ENCODE measurements at places on chromosomes 7 and 10.

DNA sequence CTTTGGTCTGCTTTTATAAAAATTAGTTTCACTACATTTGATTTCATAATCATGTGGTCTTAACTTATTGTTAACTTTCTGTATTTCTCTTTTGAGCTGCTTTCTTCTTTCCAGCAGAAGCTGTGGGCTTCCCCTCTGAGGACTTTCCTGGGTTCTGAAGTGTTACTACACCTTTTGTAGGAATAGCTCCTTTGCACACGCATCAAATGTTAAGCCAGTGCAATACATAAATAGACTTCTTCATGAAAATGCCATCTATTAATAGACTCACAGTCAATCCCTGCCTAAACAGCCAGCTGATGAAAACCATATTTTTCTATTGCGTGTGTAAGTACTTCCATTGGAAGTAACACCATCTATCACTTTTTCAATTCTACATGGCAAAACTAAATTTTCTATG lies 1.5 kb downstream of the ABCB4 start:
- DNase-seq: peak; percentile 43

DNA sequence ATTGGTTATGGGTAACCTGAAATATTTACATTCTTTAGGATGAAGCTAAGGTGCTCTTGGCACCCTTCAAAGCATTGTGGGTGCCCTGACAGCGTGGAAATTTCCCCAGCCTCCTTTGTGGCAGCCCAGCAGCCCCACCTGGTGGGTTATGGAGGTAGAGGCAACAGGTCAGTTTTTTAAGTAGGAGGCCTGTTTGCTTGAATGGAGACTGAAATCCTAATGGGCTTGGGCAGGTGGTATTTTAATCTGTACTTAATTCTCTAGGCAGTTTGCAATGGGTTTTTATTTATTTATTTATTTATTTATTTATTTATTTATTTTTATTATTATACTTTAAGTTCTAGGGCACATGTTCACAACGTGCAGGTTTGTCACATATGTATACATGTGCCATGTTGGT lies 139.4 kb downstream of the EPC1 start:
- DNase-seq: no peak

DNA sequence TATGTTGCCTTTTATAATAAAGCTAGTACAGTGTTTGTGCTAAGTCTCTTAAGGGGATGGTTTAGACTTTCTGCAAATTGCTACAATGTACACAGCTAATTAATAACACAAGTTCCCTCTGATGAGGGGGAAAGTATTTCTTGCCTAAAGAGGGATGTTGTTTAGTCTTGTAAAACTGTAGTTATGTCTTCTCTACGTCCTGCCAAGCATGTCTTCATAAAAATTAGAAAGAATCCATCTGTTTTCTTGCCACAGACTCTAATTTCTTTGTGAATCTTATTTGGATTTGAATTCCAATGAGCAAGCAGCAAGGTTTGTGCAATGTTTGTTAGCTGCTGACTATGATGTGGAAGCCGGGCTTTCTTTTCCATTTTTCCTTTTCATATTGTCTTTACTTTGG lies 28.2 kb downstream of the ADARB2 start:
- no peak for DNase-seq

- no peak for DNase-seq
These were observed 118.9 kb downstream of the EVX1 start for GRCh38 chr7:27361522-27361921.

DNA sequence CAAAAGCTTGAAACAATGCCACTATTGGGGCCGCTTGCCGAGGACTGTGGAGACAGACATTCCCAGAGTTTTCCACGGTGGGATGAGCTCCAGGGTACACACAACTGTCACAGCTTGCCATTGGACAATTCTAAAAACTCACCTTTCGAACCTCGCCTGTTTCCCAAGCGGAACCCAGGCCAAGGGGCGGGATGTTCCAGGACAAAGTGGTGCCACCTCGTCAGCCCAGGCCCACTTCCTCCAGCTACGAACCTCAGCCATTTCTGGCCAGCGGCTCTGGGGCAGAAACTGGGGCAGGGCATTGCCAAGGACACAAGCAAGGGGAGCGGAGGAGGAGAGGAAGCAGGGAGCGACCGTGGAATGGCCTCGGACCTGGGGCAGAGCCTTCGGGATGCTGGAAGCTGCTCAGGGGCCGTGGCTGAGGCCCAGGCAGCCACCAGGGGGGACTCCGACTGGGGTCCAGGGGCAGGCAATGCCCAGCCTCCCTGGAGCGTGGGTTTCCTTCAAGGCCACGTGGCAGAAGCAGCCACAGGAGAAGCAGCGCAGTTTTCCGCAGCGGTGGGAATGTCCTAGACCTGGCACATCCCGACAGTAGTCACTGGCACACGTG lies 44.7 kb upstream of the INSIG1 start:
- DNase-seq: no peak

DNA sequence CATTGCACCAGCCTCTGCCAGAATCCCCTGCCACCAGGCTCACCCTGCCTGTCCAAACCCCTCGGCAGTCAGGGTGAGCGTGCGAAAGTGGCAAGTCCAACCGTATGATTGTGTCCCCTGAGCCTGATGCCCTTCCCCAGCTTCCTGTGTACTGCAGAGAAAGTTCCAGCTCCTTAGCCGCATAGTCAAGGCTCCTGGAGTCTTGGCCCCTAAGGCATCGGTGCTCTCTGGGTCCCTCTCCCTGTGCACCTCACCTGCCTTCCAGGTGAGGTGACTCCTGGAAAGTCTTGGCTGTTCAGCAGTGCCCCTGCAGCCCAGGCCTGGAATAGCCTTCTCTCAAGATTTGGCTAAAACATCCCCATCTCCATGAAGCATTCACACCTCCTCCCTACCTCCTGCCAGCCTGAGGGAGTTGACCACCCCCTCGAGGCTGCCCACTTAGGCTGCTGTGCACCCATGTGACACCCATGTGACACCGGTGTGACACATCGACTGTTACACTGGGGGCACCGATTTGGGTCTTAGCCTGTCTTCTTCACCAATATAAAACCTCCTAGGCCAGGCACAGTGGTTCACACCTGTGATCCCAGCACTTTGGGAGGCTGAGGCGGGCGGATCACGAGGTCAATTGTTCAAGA lies 56.1 kb upstream of the ELN start:
- no peak for DNase-seq

DNA sequence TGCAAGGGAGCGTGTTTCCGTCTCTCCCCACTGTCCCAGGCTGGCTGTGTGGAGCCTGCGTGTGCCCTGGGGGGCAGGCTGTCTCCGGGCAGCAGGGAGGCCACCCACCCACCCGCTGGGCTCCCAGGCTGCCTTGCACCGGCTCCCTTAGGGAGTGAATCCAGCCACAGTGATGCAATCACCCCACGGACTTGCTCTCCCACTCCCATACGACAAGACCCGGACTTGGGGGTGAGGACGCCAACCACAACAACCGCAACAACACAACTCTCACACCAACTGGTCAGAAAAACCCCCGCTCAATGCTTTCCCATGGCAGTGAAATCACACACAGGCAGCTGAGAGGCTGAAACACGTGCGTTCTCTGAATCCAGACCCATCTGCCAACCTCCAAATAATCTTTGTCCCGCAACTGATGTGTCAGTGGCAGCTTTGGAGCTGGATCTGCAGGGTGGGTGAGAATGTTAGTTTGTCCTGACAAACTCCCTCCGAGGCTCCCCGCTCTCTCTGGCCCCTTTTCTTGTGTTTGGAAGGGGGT lies 62.7 kb upstream of the DDC start:
- DNase-seq: no peak

DNA sequence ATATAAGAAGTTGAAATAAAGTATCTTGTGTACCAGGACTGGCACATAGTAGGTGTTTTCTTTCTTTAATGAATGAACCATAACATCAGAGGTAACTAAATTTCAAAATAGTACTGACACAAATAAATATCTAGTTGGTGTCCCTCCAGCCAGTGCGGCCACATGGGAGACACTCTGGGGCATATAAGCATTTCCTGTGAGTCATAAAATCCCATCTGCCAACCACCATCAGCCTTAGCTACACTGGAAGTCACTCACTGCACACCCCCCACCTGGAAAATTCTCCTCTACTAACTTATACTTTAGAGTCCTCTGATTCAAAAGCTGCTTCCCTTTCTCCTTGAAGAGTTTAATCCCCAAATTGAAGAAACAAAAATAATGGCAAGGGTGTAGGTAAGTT lies 32.5 kb downstream of the DYDC1 start:
- DNase-seq: peak; percentile 55

GRCh38 chr10:35210961-35211360 lies 84.3 kb downstream of the CREM start:
- no peak for DNase-seq

DNA sequence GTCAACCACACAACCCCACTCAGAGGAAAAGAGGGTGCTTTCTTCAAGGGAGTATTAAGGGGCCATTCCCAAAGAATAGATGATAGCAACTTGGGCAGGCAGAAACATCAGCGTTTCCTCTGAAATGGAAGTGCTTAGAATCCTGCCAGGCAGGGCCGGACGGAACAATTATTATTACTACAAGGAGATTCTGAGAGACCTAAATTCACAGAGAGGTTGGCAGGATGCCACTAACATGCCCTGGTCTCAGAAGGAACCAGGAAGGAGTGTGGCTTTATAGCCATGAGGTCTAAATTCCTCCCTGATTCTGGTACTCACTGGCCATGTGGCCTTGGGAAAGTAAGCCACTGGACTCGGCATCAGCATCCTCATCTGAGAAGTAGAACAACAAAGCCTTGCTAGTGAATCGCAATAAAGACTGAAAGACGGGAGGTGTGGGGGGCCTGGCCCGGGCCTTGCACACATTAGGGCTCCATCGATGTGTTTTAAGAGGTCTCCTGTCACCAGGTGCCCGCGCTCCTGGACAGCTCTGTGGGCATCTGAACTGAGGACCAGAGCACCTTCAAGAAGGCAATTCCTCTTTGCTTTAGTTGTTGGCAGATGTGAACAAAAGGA lies 131.5 kb downstream of the OAT start:
- no peak for DNase-seq

DNA sequence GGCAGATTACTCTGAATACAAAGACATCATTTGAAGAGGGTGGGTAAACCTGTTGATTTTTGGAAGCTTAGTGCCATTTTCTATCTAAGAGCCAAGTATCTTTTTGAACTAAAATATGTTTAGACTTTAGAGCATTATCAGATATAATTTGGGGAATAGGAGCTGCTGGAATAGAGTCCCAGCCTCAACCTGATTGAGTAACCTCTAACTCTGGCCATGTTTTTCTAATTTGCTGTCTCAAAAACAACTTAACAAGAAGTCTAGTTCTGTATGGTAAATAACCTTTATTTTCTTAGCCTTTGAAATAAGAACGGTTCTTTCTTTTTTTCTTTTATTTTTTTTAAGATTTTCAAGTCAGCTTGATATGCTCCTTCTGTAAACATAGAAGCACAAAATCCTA lies 224.5 kb downstream of the DYNC1I1 start:
- no peak for DNase-seq

- DNase-seq: peak; percentile 79
These were observed 181.3 kb downstream of the TAX1BP1 start for GRCh38 chr7:27921081-27921836.

DNA sequence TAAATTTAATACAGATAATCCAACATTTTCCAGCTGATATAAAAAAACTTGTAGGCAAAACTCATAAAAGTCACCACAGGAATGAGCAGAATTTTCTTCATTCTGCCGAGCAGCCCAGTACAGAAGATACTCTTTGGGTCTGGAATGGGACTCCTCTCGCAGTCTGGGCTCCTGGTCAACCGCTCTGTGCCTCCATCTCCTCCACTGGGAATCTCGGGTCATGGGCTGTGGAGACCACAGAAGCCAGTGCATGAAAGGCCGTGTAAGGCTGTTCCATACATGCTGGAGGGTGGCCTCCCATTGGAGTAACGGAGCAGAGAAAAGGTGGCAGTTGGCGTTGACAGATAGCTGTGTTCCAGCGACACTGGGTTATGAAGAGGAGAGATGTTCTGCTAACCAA lies 616.4 kb upstream of the MGMT start:
- DNase-seq: no peak

DNA sequence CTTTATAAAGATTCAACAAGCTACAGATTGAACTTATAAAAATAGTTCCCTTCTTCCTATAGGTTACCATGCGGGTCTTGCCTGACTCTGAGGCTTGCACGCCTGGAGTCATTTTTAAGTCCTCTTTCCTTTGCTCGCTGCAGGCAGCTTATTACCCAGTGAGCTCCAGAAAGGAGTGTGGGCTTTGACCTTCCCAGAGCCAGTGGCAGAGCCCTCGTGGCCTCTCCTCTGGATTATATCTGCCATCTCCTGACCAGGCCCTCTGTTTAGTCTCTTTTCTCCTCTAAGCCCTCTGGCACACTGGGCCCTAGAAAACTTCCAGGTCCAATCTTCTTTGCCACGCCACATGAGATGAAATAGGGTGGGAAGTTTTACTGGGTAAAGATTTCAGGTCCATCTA lies 39.9 kb upstream of the EZH2 start:
- no peak for DNase-seq

- peak; percentile 68 for DNase-seq
These were observed 64.0 kb downstream of the OAT start for GRCh38 chr10:124354411-124355382.

GRCh38 chr10:62590306-62590705 lies 214.2 kb upstream of the ADO start:
- DNase-seq: peak; percentile 44

GRCh38 chr10:73244866-73245477 lies 2.1 kb downstream of the DNAJC9 start:
- DNase-seq: no peak

- no peak for DNase-seq
These were observed 14.7 kb downstream of the SLC16A12 start for GRCh38 chr10:89520706-89521105.

GRCh38 chr10:126409821-126410220 lies 21.5 kb upstream of the ADAM12 start:
- no peak for DNase-seq

- peak; percentile 43 for DNase-seq
These were observed 749.2 kb upstream of the PCDH15 start for GRCh38 chr10:55550236-55550635.

- no peak for DNase-seq
These were observed 113.0 kb upstream of the ZNF479 start for GRCh38 chr7:57245206-57245605.

DNA sequence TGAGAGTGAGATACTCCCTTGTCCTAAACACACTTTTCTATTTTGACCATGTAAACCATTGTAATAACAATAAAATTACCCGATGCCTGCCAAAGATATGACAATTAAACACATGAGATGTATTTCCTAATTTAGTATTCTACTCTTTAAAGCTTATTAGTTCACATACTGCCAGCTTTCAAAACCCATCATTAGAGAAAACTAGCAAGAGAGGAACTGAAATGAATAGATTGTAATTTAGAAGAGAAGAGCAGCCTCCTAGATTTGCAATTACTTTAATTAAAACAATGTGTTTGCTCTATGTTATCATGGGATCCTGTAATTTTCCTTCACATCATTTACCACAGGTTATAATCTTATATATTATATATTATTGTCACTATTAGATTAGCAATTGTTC lies 428.2 kb downstream of the THSD7A start:
- no peak for DNase-seq

GRCh38 chr10:102117391-102118159 lies 2.6 kb downstream of the LDB1 start:
- DNase-seq: peak; percentile 95

Measured in fibroblast of skin of abdomen (primary cell).